ENCODE measurements at places on chromosomes 12 and 14.

DNA sequence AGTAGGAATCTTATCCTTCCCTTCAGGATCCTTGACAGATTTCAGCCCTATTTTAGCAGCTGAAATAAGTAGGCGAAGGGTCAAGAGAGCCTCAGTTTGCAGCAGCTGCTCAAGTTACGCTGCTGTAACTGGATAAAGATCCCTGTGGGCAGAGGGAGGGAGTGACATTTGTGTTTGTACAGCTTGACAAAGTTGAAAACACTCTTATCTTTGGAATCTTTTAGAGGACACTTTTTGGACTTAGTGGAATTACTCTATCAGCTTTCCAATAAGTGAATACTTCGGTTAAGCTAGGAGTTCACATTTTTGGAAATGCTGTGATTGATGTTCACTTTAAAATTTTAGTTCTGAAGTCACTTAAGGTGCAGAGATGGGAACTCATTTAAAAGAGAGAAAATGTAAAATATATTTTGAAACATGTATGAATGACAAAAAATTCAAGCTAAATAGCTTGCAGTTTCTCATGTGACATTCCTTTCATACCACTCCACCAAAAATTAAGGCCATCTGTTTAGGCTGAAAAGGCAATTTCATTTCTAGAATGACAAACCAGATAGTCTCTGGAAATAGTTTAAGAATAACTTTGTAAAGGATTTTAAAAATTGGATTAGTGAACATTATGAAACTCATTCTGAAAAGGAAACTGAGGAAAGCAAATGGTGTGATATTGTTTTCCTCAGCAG lies 55.2 kb downstream of the SLC38A4 start:
- no peak for DNase-seq

GRCh38 chr14:68606176-68606575 lies 186.7 kb downstream of the ZFP36L1 start:
- no peak for DNase-seq

- no peak for DNase-seq
Observed at GRCh38 chr12:119594399-119594730, 791 bp downstream of the TMEM233 start.

GRCh38 chr12:28859551-28859950 lies 289.5 kb upstream of the FAR2 start:
- DNase-seq = no peak

GRCh38 chr12:82515652-82516051 lies 157.3 kb downstream of the METTL25 start:
- no peak for DNase-seq
